Type B pancreatic cell (in vitro differentiated cells): ENCODE measurements at places on chromosomes 4 and X.
A peak's percentile ranks its signal among the peaks of the same experiment; 100 is the strongest.

DNA sequence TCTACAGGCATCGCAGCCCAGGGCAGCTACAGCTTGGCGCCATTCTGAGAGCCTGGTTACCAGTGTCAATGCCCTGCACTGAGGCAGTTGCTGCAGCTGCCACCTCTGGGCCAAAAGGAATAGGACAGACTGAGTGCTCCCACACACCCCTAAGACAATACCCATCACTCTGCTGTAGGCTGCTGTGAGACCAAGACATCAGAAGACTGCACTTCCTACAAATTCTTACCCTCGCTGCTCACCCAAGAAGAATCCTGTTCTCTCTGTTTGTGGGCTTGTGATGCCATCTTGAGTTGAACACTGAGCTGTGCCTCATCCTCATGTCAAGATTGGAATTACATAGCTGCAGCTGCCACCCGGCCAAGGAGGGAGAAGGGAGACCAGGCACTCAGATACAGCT, 1847.0 kb upstream of the PCDH10 start:
- no peak for DNase-seq
- no peak overlapping the region for H3K27ac ChIP-seq
- no peak overlapping the region for H3K4me3 ChIP-seq
- H3K4me1 ChIP-seq: no peaks in the 10 kb centered on the region
- H3K27me3 ChIP-seq: no peaks in the 10 kb centered on the region

DNA sequence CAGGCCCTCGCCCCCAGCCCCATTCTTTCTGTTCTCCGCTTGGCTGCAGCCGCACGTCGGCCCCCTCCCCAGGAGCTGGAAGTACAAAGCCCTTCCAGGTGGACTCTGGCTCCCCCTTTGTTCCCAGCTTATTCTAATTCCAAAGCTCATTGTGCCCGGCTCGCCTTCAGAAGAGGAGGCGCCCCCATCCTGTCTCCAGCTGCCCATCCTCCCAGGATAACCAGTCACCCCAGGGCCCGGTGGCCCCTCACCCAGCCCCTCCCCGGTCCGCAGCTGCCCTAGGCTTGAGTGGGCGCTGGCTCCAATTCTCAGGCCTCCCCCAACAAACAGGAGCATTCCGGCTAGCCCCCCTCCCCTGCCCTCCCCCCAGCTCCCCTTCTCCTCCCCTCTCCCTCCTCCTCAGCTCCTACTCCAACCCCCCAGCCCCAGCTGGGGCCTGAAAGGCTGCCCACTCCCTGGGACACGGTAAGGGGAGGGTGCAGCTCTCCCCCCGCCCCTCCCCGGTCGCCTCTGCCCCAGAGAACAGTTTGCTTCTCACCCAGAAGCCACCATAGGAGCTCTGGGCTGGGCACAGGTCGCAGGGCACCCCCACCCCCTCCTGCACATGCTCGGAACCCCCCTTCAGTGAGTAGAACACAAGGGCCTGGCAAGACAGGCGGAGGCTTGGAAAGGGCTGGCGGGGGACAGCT, 3.1 kb upstream of the SLC6A8 start:
- H3K36me3 ChIP-seq: no peaks in the 10 kb centered on the region
- DNase-seq: no peak
- H3K27me3 ChIP-seq: peaks cover 6% of the 10 kb centered on the region
- H3K27ac ChIP-seq: no peak overlapping the region

DNA sequence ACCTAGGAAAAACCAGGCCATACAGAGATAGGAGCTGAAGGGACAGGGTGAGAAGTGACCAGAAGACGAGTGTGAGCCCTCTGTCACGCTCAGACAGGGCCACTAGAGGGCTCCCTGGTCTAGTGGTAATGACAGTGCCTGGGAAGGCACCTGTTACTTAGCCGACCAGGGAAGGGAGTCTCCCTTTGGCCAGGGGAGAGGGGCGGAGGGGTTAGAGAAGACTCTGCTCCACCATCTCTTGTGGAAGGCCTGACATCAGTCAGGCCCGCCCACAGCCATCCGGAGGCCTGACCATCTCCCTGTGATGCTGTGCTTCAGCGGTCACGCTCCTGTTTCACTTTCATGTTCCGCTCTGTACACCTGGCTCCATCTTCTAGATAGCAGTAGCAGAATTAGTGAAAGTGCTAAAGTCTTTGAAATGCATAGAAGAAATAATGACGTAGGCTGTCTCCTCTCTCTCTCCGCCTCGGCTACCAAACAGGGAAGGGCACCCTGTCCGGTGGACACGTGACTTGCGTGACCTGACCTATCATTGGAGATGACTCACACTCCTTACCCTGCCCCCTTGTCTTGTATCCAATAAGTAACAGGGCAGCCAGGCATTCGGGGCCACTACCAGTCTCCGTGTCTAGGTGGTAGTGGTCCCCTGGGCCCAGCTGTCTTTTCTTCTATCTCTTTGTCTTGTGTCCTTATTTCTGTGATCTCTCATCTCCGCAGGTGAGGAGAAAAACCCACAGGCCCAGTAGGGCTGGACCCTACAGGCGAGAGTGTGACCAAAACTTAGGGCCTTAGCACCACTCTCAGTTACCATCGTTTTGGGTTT, 26.7 kb downstream of the HTT-AS start:
- H3K4me3 ChIP-seq: no peak overlapping the region
- no peak overlapping the region for H3K27ac ChIP-seq
- H3K36me3 ChIP-seq: no peaks in the 10 kb centered on the region

DNA sequence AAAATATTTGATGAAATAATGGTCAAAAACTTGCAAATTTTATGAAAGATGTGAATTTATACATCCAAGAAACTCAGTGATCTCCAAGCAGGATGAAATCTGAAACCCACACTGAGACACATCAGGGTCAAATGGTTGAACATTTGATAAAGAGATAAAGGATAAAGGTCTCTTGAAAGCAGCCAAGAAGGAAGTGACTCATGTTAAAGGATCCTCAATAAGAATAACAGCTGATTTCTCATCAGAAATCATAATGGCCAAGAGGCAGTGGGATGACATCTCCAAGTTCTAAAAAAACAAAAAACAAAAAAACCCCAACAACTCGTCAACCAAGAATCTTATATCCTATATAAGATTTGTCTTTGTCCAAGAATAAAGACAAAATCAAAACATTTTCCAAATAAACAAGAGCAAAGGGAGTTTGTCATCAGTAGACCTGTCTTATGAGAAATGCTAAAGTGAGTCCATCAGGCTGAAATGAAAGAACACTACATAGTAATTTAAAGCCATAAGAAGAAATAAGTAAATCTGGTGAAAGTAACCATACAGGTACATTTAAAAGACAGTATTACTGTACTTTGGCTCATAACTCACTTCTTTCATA, 121.7 kb downstream of the PDS5A start:
- no peak overlapping the region for H3K27ac ChIP-seq
- peaks cover 46% of the 10 kb centered on the region for H3K36me3 ChIP-seq
- H3K27me3 ChIP-seq: no peaks in the 10 kb centered on the region
- no peak overlapping the region for H3K4me3 ChIP-seq
- no peaks in the 10 kb centered on the region for H3K4me1 ChIP-seq

DNA sequence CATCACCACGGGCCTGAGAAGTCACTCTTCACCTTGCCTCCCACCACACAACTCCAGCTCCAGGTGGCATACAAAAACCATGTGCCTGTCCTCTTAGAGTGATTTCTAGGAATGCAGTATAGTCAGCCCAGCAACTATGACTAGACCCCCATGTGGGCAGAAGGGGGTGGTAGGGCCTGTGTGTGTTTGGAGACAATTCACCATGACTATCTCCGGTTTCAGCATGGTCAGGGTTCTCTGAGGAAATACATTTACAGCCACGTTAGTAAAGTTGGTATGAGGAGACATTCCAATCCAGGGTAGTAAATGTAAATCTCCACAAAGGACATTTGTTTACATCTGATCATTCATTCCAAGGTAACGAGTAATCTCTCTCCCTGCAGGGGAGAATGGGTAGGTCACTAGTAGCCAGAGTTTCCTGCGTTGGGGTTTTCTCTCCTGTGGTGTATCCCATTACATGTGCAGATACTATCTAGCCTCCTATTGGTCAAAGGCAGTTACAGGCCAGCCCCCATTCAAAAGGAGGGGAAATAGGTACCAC, 4.2 kb upstream of the MTMR1 start:
- peak overlapping the region; percentile 44 for H3K27ac ChIP-seq
- H3K4me1 ChIP-seq: no peaks in the 10 kb centered on the region
- H3K36me3 ChIP-seq: no peaks in the 10 kb centered on the region
- no peak overlapping the region for H3K4me3 ChIP-seq
- no peaks in the 10 kb centered on the region for H3K27me3 ChIP-seq
- DNase-seq: no peak

GRCh38 chr4:112031712-112032328, 113.4 kb upstream of the FAM241A start:
- H3K27me3 ChIP-seq: peaks cover 23% of the 10 kb centered on the region
- no peak overlapping the region for H3K4me3 ChIP-seq
- peaks cover 5% of the 10 kb centered on the region for H3K4me1 ChIP-seq
- H3K27ac ChIP-seq: no peak overlapping the region

- no peaks in the 10 kb centered on the region for H3K27me3 ChIP-seq
- peaks cover 21% of the 10 kb centered on the region for H3K36me3 ChIP-seq
- H3K27ac ChIP-seq: no peak overlapping the region
- no peak overlapping the region for H3K4me3 ChIP-seq
- H3K4me1 ChIP-seq: peaks cover 4% of the 10 kb centered on the region
These were observed 126.0 kb downstream of the TENM3 start for GRCh38 chr4:182369211-182369610.

DNA sequence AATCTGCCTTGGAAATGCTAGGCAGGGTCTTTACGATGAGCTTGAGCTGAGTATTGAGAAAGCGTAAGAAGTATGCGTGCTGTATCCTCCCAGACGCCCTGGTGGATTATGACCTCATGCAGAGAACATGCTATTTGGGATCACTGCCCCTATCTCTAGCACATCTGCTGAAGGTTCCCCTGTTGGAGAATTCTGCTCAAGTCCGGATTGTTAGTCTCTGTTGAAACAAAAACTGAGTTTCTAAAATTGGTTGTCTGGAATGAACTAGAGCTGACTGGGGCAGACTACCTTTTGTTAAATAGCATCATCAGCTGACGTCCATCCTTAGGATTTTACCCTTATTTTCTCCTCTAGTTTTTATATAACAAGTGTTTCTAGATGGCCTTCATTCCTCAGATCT, 7.5 kb downstream of the FHDC1 start:
- H3K27ac ChIP-seq: no peak overlapping the region
- peaks cover 24% of the 10 kb centered on the region for H3K36me3 ChIP-seq
- DNase-seq: no peak
- peak overlapping the region; percentile 24 for H3K4me3 ChIP-seq
- peaks cover 42% of the 10 kb centered on the region for H3K4me1 ChIP-seq

DNA sequence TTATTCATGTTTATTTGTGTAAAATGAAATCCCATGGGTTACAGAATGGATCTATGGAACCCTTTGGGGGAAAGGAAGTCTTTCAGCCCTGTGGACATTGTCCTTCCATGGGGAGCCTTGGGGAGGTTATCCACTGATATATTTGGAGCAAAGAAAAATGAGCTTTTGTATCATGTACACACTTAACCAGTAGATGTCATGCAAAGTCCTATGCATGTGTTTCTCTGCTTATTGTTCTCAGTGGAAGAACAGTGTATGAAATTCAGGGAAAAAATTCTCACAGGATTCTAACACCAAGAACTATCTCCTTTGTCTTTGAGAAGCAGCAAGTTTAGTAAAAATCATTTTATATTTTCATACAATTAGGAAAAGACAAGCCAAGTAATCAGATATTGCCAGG, 105.3 kb downstream of the DTHD1 start:
- peaks cover 5% of the 10 kb centered on the region for H3K4me1 ChIP-seq
- H3K4me3 ChIP-seq: no peak overlapping the region
- H3K27ac ChIP-seq: no peak overlapping the region

DNA sequence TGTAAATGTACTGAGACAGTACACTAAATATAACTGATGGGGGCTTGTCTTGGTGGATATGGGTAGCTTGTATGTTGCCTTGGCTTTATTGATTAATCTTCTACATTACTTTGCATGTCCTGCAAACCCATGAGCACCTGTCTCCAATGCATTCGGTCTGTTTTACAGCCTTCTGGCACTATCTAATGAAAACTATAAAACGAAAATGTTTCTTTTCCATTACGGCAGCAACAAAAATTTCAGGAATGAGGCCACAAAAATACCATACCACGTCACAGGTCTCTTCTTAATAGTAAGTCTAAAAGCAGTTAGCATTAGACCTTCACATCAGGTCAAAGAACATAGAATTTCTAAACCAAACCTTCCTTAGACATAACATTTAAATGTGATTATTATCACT, 49.8 kb downstream of the EDNRA start:
- H3K4me1 ChIP-seq: peaks cover 13% of the 10 kb centered on the region
- H3K27me3 ChIP-seq: no peaks in the 10 kb centered on the region
- H3K27ac ChIP-seq: no peak overlapping the region
- H3K4me3 ChIP-seq: no peak overlapping the region

DNA sequence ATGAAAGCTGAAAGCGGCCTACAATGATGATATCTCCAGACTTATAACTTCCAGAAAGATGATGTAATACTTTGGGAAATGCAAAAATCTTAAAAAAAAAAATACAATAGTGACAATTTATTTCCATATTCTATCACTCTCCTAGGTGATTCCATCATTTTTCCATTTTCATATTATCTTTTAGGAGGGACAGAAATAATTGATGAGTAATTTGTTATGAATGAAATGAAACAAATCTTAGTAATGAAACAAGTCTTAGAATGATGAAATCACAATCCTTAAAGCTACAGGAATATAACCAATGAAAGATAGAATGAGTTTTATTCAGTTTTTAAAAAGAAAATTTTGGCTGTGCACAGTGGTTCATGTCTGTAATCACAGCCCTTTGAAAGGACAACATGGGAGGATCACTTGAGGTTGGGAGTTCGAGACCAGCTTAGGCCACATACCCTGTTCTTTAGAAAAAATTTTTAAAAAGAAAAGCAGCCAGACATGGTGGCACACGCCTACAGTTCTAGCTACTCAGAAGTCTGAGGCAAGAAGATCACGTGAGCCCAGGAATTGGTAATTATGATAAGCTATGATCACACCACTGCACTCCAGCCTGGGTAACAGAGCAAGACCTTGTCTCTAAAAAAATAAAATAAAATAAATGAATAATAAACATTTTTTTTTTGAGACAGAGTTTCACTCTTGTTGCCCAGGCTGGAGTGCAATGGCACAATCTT, 21.7 kb downstream of the CLOCK start:
- DNase-seq: no peak
- no peaks in the 10 kb centered on the region for H3K27me3 ChIP-seq
- H3K27ac ChIP-seq: no peak overlapping the region
- H3K4me1 ChIP-seq: peaks cover 4% of the 10 kb centered on the region
- H3K36me3 ChIP-seq: peaks cover 12% of the 10 kb centered on the region
- H3K4me3 ChIP-seq: no peak overlapping the region

GRCh38 chr4:20194123-20195013, 57.3 kb upstream of the SLIT2 start:
- DNase-seq: no peak
- no peak overlapping the region for H3K27ac ChIP-seq
- H3K27me3 ChIP-seq: no peaks in the 10 kb centered on the region
- no peaks in the 10 kb centered on the region for H3K36me3 ChIP-seq
- no peaks in the 10 kb centered on the region for H3K4me1 ChIP-seq

GRCh38 chr4:179747218-179747910, 2305.1 kb upstream of the AGA start:
- H3K4me3 ChIP-seq: no peak overlapping the region
- no peak for DNase-seq
- H3K36me3 ChIP-seq: no peaks in the 10 kb centered on the region
- no peaks in the 10 kb centered on the region for H3K27me3 ChIP-seq

- DNase-seq: no peak
- H3K27ac ChIP-seq: peak overlapping the region; percentile 21
- peak overlapping the region; percentile 24 for H3K4me3 ChIP-seq
These were observed 82.4 kb upstream of the SMIM10 start for GRCh38 chrX:134908356-134908755.
